ENCODE measurements at places on chromosomes 7 and 10. TPM values are rescaled to one million over a fixed set of nuclear protein-coding genes. Genes with fewer than 3 reads are reported as not detected.

DNA sequence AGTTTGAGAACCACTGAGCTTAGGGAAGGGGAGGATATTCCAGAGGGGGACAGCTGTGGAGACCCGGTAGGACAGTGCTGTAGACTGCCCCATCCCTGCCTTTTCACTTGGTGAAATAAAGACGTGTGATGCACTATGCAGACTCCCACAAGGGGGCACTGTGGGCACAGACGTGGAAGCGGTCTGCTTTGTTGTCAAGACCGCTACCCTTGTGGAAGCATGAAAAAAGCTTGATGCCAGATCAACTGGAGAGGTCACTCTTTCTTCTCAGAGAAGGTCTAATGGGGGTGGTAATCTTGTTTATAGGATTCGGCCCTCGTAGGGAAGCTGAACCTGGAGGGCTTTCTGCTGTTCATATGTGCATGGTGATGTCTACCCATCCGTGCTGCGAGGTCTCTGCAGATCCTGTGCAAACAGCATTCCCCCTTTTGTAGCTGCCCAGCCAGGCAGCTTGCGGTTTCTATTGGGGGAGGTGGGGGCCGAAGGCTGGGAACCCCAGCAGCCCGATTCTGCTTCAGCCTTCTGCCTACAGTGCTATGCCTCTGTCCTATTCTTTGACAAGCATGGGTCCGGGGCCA is 13.7 kb downstream of the RPS24 start:
- peak; percentile 69 for DNase-seq

DNA sequence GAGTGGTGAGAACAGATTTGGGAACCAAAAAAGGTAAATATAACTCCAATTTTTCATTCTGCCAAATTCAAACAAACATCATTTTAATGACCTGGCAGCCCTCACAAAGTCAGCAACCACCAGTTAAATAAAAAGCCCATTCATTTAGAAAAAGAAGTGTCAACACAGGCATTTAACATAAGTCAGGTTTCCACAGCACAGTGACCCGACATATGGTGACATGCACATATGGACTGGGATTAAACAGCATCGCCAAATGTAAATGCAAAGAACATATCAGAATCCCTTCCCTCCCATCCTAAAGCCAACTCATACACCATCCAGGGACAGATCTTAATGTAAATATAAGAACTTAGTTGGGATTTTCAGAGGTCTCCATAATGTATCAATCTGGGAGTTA is 293.2 kb downstream of the FGFR2 start:
- no peak for DNase-seq

ZNF655 gene
- total RNA-seq, result 177 TPM

DNA sequence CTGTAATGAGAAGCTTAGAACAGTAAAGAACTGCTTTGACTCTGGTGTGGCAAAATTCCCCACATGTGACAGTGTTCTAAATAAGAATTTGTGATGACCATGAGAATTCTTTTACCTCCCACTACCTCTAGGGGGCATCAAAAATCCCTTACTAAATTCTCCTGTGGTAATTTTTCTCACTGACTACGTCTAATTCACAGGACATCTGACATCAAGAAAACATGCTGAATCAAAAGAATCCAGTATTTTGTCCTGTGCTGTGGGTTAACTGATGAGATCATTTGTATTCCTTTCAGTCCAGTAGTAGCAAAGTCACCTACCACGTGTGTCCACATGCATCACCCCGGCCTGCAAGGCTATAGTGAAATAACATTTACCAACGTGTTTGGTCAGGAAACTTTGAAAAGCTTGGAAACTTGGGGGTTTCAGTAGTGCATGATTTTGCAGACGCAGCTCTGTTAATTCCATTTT is 103.8 kb downstream of the ATE1 start:
- DNase-seq, result no peak

- no peak for DNase-seq
Observed at GRCh38 chr7:33781796-33782195, 123.5 kb upstream of the BMPER start.

DNA sequence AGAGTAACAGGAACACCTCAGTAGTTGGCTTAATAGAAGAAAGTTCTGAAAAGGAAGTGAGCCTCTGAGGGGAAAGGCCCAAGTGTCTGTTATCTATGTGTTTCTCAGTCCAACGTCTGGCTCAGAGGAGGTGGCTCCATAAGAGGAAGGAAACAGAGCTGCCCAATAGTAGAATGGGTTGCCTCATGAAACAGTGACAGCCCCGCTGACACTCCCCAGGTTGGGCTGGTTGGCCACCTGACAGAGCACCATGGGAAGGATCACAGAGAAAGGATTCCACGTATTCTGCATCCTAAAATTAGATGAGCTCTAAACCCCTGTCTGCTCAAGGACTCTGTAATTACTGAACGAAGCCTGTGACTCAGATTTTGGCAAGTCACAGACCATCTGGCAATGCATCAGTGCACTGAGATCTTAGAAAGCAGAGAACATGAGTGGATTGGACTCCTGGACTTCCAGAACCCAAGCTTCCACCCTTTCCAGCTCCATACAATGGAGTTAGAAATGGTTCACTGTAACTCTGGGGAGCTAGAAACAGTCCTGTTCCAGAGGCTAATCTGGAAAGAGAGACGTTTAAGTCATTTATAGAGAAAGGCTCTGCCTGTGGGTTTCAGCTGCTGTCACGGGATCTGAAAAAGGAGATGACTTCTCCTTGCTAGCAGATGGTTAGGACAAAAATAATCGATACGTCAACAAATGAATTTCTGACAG is 2.9 kb downstream of the PKD2L1 start:
- DNase-seq, result no peak

GRCh38 chr7:85292908-85293576 is 106.2 kb upstream of the SEMA3D start:
- DNase-seq, result no peak

- DNase-seq, result no peak
Observed at GRCh38 chr7:41955893-41956675, 253.2 kb upstream of the INHBA start.

DNA sequence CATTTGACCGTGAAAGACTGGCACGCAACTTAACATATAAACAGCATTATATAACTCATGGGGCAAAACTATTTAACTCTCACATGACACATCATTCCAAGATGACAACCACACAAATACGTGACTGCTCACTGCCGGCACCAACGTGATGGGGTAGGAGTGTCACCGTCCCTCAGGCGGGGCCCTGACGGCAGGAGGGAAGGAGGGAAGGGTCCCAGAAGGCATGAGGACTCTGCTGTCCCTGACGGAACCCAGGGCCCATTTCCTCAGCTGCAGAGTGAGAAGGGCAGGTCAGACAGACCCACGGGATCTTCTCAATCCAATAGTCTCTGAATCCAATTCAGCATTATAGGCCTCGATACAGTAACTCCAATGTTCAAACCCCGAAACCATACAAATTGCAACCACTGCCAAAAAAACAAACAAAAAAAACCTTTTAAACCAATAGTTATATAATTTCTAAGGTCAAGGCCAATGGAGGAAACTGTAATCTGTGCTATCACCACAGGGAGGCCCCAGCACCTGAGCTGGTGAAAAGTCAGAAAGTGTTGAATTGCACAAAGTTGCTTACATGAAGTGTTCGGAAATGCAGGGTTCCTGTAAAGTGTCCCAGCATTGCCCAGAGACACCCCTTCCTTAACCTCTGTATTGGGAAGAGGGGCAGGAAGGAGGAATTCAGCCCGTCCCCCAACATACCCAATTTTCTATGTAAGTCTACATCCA is 137.4 kb downstream of the TNS3 start:
- DNase-seq, result no peak

- no peak for DNase-seq
Observed at GRCh38 chr10:9811601-9812000, 1206.1 kb upstream of the CELF2 start.

HABP2 gene
- total RNA-seq, result not detected

DNA sequence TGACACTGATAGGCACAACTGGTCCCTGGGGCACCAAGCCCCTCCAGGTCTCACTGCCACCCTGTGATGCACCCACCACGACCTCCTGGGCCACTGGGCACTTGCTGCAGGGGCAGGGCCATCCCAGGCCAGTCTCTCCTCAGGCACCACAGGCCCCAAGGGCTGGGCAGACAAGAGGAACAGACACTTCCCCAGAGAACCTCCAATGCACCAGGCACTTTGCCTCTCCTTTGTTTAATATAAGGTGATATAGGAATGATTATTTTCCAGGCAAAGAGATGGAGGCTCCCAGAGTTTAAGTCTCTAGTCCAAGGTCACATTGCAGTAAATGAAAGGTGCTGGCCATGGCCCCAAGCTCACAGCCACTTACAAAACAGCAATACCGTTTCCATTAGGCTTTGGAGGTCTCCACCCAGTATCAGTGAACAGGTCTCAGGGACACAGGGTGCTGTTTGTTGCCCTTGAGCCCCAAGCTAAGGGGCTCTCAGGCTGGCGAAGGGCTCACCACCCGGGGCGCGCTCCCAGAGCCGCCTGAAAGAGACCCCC is 4.5 kb downstream of the DEPP1 start:
- DNase-seq, result no peak

HMX3 gene
- total RNA-seq, result 0.47 TPM

GRCh38 chr10:91838199-91838598 is 40.0 kb downstream of the TNKS2 start:
- DNase-seq, result no peak

DNA sequence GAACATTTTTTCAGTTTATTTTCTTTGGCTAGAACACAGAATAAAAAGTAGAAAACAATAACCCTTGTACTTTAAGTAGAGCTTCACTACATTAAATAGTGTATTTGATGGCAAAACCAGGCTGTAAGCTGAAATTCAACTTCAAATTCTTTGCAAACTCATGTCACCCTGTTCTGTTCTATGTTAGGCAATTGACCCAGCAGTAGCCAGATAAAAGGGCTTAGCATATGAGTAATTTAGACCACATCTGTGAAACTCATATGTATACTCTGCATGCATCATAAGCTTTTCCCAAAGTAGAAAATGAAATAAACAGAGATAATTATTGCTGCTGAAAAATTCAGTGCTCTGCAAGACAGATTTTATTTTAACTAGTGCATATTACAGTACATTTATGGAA is 150.2 kb downstream of the GNAI1 start:
- DNase-seq, result no peak

UPK3BL1 gene
- 50.1 TPM for total RNA-seq

OGA gene
- 394 TPM for total RNA-seq

- DNase-seq, result no peak
Observed at GRCh38 chr10:114340816-114341215, 63.5 kb downstream of the AFAP1L2 start.

KEL gene
- 0.46 TPM for total RNA-seq

DNA sequence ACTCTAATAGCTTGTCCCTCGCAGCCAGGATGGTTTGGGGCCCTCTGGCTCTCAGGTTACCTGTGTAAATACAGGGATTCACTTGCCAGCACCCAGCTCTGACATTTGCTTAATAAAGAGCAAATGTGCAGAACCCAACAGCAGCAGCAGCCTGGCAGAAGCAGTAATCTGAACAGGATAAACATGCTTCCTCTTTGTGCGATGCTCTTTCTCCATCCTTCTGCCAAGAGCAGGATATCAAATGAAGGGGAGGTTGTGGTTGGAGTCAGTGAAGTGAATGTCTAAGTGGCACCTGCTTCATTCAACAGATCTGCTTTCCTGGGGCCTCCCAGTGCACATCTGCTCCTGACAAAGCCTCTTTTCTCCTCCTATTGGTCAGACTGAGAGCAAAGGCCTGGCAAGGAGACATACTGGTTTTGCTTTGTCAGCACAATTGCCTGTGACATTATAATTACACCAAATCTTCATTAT is 130.3 kb downstream of the NRF1 start:
- no peak for DNase-seq

DNA sequence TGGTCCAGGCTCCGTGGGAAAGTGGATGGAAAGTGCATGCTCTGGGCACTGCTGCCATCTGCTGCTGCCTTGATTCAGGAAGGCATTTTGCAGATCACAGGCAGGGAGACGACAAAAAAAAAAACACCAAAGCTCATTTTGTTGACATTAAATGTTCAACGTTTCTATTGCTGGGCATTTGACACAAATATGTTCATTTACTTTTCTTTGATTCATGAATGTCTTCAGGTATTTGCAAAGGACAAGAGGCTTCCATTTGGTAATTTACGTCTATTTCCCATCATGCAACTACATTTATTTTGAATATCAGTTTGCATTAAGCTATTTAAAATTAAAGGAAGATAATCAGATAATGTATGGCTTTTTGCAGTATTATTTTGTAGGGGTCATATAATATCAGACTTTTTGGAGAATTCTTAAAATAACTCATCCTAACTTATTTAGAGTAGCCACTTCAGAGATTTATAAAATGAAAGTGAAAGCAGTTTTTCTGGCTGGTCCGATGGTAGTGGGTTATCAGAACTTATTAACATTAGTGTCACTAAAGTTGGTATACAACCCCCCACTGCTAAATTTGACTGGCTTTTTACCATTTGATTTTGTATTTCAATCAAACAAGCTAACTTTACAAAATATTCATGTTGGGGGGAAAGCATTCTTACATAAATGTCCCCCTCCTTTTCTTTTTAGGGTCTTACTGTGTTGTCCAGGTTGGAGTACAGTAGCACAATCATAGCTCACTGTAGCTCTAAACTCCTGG is 65.3 kb downstream of the PDIA4 start:
- peak; percentile 63 for DNase-seq

GRCh38 chr10:103102195-103102594 is 90.9 kb downstream of the NT5C2 start:
- DNase-seq, result no peak

GPER1 gene
- total RNA-seq, result 0.11 TPM

- DNase-seq, result no peak
Observed at GRCh38 chr10:105699504-105699903, 1058.4 kb downstream of the SORCS3 start.

DNA sequence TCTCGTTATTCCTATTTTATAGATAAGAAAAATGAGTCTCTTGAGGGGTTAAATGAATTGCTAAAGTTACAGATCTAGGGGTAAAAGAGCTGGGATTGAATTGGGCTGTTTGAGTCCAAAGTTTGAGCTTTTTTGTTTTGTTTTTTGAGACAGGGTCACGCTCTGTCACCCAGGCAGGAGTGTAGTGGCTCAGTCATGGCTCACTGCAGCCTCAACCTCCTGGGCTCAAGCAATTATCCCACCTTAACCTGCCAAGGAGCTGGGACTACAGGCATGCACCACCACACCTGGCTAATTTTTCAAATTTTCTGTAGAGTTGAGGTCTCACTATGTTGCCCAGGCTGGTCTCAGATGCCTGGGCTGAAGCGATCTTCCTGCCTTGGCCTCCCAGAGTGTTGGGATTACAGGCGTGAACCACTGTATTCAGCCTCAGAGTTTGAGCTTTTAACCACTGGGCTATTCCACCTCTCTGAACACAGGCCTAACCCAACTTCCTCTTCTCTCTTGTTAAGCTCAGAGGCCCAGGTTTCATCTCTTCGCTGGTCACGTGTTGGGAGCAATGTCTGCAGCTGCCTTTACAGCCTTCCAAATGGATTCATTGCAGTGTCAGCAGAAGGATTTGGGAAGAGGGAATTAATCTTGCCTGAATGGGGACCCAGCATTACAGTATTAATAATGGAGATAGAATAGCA is 8.0 kb downstream of the SUFU start:
- no peak for DNase-seq

DNA sequence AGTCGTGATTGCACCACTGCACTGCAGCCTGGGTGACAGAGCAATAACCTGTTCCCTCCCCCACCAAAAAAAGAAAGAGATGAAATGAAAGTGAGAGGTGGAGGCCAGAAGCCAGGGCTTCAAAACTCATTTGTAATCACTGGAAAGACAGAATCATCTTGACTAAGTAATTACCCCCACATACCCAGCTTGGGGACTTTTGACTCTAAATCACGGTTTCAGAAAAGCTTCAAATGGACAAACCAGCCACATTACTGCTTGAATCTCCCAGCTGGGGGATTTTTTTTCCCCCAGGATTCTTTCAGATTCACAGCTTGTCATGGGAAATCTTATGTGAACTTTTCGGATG is 361.0 kb downstream of the FRMD4A start:
- no peak for DNase-seq
